Stimulated activated CD4-positive, alpha-beta T cell treated with anti-CD3 and anti-CD28 coated beads, Interleukin-15, amount 100 ng/mL, for 1 hour (primary cell): ENCODE measurements at places on chromosomes 6 and 20.

GRCh38 chr6:35439308-35439707 lies 12.8 kb upstream of the FANCE start:
- DNase-seq = no peak

DNA sequence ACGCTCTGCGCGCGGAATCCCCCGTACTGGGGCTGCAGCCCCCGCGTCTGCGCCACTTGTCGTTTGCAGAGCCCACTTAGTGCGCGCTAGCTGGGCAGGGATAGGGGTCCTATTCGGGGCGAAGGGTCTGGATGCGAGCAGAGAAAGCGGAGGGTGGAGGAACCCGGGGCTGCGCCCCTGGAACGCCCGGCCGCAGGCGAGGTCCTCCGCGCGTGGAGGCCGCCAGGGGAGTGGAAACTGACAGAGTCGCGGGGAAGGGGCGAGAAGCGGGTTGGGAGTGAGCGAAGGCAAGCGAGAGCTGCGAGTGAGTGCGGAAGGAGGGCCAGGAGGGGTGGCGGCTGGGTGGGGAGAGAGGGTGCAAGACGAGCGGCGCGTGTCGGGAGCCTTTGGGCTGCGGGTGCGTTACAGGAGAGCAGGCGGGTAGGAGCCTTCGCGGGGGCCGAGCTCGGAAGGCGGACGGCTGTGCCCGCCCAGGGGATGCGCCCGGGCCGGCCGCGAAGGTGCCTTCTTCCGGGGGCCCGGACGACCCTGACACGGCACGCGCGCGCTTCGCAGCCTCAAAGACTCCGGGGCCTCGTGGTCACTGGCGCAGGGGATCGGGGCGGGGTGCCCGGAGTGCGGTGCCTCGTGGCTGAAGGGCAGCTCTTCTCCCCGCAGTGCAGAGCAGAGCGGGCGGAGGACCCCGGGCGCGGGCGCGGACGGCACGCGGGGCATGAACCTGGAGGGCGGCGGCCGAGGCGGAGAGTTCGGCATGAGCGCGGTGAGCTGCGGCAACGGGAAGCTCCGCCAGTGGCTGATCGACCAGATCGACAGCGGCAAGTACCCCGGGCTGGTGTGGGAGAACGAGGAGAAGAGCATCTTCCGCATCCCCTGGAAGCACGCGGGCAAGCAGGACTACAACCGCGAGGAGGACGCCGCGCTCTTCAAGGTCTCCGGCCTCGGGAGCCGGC lies 1.2 kb downstream of the IRF4 start:
- no peak for DNase-seq

DNA sequence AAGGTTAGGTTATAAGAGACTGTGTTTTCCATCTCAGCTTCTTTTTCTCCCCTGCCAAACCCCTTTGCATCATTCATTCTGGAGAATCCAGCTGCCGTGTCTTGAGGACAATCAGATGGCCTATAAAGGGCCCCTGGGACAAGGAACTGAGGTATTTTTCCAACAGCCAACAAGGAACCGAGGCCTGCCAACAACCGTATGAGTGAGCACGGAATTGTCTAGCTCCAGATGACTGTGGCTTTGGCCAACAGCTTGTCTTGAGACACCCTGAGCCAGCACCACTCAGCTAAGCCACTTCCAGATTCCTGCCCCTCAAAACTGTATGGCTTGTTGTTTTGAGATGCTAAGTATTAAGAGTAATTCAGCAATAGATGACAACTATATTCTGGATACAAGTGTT lies 433.7 kb upstream of the HSF2 start:
- DNase-seq = no peak

GRCh38 chr20:31704225-31705119 lies 18.2 kb downstream of the BCL2L1 start:
- DNase-seq = no peak

GRCh38 chr6:159819932-159820640 lies 20.0 kb downstream of the PNLDC1 start:
- no peak for DNase-seq

DNA sequence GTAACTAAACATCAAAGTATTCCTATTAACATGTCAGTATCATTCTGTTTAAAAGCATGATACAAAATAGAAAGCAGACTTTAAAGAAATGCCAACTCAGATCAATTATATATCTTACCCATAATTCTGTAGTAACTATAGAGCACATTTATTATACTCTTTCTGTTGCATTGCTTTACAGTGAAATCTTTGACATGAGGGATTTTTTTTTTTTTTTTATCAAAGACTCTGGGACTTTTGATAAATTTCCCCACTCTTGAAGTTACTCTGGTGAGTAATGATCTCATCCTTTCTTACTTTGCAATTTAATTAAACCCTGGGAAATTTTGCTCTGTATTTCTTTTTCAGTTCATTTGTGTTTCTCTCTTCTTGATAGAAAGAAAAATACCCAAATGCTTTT lies 17.4 kb downstream of the ADGRF4 start:
- no peak for DNase-seq

DNA sequence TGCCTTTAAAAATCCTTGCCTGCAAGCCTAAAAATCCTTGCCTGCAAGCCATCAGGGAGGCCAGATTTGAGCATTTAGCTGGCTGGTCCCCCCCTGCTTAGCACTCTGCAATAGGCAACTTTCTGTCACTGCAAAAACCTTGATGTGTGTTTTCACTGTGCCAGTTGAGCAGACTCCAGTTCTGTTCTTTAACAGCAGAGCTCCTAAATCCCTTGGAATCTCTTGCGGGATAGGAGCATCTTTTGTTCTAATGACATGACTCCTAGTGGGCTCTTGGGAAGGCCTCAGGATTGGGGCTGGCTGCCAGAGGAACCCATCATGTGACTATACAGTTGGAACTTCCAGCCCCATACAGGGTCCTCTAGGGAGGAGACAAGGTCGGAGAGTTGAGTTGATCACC lies 50.4 kb downstream of the FAM184A start:
- DNase-seq = no peak

DNA sequence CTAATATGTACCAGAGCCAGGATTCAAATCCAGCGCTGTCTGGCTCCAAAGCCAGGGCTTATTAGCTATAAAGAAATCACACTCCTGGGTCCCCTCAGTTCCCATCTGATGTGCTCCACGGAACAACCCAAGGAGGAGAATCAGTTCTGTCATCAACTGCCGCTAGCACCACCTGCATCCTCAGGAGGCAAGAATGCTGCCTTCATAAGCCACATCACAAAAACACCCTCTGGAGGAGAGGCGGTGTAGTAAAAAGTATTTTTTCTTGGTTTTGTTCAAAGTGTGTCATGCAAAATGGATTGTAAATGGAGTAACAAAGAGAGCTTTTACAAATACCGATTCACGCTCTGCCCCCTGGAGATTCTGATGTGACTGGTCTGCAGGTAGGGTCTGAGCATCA lies 57.1 kb downstream of the TNFRSF21 start:
- DNase-seq = no peak

- no peak for DNase-seq
These were observed 89.9 kb downstream of the NOL4L start for GRCh38 chr20:32495217-32495565.

- no peak for DNase-seq
These were observed 28.8 kb downstream of the FAM229B start for GRCh38 chr6:112116221-112116620.

GRCh38 chr6:144156338-144156737 lies 6.0 kb downstream of the STX11 start:
- DNase-seq = no peak

GRCh38 chr20:23227274-23227673 lies 123.3 kb upstream of the NXT1 start:
- DNase-seq = no peak
